ENCODE measurements at places on chromosomes 12 and 14. TPM values are rescaled to one million over a fixed set of nuclear protein-coding genes. Genes with fewer than 3 reads are reported as not detected.
A peak's percentile ranks its signal among the peaks of the same experiment; 100 is the strongest.

DNA sequence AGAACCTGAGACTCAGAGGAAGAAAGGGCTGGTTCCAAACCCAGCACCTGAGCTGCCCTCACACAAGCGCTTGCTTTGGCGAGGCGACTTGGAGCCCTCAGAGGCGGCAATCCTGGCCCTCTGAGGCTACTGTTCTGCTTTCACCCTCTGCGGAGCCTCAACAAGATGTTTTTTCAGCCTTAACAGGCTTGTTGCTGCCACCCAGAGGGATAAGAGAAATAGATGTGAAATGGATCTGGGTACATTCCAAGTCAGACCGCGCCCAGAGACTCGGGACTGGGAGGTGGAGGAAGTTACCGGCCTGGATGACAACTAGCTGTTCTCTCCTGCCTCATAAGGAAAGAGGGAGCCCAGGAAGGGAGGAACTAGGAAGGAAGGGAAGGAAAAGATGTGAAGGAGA, 89.6 kb downstream of the TTC7B start:
- DNase-seq, result no peak

GRCh38 chr14:62532181-62532580, 513.1 kb downstream of the KCNH5 start:
- DNase-seq, result no peak

- DNase-seq, result no peak
Measured at GRCh38 chr14:93126111-93126510, 10.4 kb upstream of the ITPK1 start.

Gene DENND5B
- 18.1 TPM for total RNA-seq

Gene MYH6
- total RNA-seq, result not detected

GRCh38 chr14:84520711-84521338, 1009.1 kb upstream of the FLRT2 start:
- DNase-seq, result no peak

- no peak for DNase-seq
Measured at GRCh38 chr14:96790706-96791105, 6.5 kb upstream of the VRK1 start.

DNA sequence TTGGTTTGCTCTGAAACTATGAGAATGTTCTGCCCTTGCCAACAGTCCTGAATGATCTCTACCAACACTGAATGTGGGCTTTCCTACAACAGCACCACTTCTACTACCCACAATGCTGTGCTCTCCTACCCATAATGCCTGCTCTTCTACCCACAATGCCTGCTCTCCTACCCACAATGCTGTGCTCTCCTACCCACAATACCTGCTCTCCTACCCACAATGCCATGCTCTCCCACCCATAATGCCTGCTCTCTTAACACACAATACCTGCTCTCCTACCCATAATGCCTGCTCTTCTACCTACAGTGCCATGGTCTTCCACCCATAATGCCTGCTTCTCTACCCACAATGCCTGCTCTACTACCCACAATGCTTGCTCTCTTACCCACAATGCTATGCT, 92.3 kb downstream of the KCNK13 start:
- no peak for DNase-seq

Gene PIK3C2G
- not detected for total RNA-seq

DNA sequence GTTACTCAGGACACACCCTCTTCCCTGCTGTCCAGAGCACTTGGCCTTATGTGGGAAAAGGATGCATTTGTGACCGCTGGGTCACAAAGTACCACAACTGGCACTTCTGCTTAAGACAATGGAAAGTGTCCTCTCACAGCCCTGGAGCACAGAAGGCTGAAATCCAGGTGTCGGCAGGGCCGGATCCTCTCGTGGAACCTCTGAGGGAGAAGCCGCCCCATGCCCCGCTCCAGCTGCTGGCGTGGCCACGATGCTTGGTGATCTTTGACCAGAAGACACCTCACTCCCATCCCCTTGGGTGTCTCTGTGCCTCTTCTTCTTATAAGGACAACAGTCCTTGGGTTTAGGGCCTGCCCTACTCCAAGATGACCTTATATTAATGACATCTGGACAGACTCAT, 157.0 kb downstream of the PIWIL1 start:
- DNase-seq, result no peak

Gene KRT3
- not detected for total RNA-seq

- no peak for DNase-seq
Measured at GRCh38 chr12:116060764-116061163, 216.7 kb downstream of the MED13L start.

DNA sequence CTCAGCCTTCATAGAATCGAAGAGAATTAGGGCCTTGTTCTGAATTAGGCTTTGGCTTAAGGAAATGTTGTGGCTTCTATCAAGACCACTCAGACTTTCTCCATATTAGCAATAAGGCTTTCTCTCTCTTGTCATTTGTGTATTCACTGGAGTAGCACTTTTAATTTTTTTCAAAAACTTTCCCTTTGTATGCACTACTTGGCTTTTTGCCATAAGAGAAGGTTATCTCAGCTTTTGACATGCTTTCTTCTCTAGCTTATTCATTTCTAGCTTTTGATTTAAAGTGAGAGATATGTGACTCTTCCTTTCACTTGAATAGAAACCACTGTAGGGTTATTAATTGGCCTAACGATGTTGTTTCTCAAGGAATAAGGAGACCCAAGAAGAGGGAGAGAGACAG, 244.2 kb downstream of the GPHN start:
- no peak for DNase-seq

Gene SDR9C7
- total RNA-seq, result not detected

DNA sequence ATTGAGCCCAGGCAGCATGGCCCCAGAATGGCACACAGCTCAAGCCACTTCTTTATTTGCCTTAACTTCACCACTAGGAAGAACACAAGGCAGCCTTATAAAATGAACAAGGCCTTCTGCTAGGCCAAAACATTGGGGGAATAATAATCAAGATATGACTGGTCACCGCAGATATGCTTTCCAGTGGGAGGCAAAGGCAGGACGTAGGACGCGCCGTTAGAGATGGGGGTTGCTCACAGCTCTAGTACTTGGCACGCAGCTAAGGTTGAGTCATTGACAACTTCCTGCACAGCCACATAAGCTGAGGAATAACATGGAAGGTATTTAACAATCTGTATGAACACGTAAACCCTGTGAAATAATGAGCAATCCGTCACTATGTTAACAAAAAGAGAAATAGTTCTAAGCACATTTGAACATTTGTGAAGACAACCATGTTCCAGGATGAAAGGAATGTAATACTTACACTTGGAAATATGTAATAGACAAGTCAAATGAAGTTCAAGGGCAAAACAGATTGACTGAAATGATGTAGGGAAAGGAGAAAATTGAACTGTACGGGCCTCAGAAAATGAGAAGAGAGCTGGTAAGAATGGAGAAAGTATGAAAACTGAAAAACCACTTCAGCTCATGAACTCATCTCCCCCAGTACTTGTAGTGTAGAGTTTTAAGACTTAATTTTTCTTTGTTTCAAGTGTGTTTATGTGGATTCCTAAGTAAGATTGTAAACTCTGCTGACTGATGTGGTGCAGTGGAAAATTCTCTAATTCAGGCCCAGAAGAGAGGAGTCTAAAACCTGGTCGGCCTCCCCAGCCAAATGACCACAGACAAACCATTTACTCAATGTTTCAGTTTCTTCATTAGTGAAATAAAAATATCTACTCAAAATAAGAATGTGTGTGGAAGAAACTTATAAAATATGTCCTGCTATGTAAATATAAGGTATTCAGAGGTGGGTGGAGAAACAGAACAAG, 59.3 kb upstream of the CCDC91 start:
- peak; percentile 99 for DNase-seq

Gene ADAM20
- total RNA-seq, result 0.34 TPM

GRCh38 chr14:38868399-38869290, 234.4 kb downstream of the SEC23A start:
- DNase-seq, result no peak

Gene CLMN
- 3.5 TPM for total RNA-seq

GRCh38 chr12:21764065-21764464, 10.4 kb downstream of the KCNJ8 start:
- no peak for DNase-seq

Data from Daoy (cell line).